Muscle of arm (tissue), 14 donors: ENCODE measurements at places on chromosomes 2 and 18.
A peak's percentile ranks its signal among the peaks of the same experiment; 100 is the strongest.

DNA sequence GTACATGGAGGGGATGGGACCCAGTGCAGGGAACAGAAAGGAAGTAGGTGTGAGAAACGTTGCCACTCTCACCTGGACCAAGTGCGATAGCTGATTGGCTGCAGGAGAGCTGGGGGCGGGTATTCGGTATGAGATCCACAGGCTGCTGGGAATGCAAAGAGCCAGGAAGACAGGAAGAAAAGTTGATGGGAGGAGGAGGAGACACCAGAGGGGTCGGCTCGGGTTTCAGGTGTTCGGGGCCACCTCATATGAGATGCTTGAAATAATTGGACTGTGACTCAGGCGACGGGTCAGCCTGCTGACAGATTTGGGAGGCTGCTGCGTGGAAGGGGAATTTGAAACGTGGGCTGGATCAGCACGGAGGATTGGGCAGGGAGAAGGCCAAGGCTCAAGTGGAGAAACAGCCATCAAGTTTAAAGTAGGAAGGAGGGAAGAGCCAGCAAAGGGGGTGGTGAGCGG is 65.1 kb downstream of the MRPS9 start:
- DNase-seq: no peak

DNA sequence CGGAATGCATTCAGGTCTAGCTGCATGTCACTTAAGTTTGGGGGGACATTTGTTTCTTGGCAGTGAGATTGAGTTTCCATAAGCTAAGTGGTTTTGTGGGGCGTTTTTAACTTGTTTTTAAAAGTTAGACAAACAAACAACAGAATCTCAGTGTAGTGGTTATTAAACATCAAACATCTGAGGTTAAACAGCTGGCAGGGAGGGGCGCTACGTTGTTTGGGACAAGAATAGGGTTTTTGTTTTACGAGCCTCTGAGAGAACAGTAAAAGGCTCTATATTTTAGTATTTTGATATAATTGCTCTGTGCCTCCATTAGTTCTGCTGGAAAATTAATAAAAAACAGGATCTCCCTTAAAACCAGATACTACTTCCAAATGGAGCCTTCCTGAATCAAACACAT is 41.6 kb upstream of the TMEM177 start:
- no peak for DNase-seq

DNA sequence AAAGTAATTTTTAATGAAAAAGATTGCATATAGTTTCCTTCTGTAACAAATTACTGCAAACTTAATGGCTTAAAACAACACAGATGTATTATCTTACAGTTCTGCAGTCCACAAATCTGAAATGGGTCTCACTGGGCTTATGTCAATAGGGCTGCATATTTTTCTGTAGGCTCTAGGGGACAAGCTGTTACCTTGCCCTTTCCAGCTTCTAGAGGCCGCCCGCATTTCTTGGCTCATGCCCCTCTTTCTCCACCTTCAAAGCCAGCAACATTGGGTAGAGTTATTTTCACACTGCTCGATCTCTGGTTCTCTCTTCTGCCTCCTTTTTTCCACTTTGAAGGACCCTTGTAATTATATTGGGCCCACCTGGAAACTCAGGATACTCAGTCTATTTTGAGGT is 16.7 kb downstream of the COPS8 start:
- no peak for DNase-seq

GRCh38 chr2:46328291-46328690 is 31.1 kb downstream of the EPAS1 start:
- DNase-seq: no peak

DNA sequence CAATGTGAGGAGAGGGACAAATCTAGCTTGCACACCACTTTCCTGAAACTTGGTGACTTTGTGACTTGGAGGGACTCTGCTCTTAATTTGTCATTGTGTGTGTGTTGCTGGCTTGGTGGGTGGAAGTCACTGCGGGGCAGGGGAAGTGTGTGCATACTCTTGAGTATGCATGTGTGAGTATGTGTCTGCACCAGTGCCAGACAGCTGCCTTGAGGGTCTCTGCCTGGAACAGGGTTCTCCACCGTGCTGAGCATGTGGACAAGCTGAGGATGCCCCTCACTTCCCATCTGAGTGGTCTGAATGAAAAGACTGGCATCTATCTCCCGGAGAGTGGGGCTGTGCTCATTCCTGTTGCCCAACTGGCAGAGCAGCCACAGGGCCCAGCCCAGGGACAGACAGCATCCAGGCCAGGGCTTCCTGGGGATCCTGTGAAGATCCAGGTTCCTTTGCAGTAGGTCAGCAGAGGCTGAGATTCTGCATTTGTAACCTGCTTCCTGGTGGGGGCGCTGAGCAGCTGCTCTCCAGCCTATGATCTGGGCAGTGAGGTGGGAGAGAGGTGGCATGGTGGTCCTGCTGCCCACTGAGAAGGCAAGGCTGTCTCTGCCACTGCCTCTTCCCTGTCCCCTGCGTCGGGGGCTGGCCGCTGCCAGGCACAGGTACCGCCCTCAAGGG is 138.9 kb upstream of the HAAO start:
- DNase-seq: no peak

- no peak for DNase-seq
These were observed 100.2 kb upstream of the ARL5A start for GRCh38 chr2:151928380-151928779.

- no peak for DNase-seq
These were observed 316.3 kb upstream of the LRRTM4 start for GRCh38 chr2:77838441-77838840.

DNA sequence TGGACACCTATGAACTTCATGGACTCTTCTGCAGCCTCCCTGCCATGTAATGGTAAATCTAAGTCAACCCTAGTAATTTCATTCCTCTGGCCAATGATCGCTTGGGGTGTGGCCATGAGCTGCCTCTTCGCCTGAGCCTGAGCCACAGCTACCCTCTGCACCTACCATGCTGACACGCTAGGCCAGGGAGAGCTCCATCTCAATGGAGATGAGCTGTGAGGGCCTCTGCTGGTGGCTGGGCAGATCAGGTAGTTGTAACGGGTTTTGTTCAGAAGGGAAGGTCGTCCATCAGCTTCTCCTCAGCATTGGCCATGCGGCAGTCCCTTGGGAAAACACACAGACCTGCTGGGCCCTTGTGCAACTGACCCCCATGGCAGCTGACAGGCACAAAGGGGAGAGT is 24.4 kb downstream of the MPHOSPH10 start:
- DNase-seq: no peak

DNA sequence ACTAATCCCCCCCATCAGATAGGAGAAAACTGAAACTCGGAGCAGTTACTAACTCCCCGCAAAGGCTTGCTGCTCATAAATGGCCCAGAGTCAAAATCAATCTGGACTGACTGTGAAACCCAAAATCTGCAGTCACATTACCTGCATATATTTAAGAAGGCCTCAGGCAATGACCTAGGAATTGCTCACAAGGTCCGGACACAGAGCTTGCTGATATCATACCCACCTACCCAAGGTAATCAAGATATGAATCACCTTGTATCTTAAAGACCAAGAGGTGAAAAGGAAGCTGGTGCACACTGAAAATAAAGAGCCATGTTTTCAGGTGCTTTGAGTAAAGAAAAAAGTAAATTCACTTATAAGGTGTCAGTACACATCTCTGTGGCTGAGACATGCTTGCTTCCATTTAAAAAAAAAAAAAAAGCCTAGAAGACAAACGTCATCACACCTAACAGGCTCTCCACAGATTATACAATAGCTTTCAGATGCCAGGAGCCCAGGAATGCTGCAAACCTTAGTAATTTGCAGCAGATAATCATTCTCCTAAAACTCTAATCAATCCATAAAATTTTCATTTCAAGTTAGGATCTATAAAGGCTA is 195.4 kb downstream of the ZEB2 start:
- no peak for DNase-seq

DNA sequence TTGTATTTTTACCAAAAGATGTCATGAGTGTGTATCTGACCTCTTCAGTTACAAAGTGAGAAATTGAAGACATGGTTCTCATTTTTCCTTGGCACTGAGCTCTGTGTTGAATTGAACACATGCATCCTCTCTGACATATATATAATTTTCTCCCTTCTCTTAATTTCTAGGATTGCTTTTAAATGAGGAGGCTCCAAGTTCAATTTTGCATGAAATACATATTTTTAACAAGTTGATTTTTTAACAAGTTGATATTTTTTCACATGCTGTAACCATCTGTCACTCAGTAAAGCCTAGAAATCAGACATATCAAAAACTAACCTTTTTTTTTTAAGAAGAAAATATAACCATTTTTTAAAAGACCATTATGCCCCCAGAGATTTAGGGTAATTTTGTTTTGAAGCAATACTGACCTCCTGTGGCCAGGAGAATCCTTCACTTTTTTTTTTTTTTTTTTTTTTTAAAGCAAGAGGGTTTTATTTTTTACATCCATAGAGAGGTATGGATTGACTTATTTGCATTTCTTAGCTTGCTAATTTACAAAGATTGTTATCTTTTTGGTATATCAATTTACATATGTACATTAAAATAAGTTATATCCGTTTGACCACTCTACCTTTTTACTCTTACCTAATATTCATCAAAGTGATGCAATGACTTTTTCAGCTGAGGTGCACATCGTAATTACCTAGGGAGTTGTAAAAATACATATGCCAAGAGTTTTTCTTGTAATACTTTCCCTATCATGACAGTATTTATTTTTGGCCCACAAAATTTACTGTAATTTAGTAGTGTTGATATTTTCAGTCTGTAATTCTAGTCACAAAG is 161.8 kb downstream of the SOCS6 start:
- DNase-seq: no peak

GRCh38 chr18:54251606-54252390 is 17.5 kb upstream of the POLI start:
- DNase-seq: peak; percentile 18

DNA sequence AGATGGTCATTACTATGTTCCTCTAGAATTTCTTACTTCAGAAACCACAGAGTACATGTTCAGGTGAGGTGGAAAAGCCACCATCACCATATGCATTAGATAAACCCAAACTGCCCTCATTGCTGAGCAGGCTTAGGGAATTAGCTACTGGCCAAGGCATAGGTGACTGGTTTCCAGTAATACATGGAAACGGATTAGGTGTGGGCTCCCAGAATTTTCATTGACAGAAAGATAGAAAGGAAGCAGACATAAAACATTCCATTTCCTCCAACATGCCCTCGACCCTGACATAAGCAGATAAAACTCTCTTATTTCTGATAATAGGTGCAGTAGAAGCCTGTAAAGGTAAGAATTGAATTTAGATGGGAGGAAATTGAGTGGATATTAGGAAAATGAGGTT is 1466.1 kb downstream of the SUCLG1 start:
- no peak for DNase-seq

GRCh38 chr18:61908661-61909060 is 15.9 kb upstream of the RNF152 start:
- no peak for DNase-seq
